ENCODE measurements at places on chromosomes 4 and X.
A peak's percentile ranks its signal among the peaks of the same experiment; 100 is the strongest.

GRCh38 chr4:57442831-57443291, 332.7 kb upstream of the IGFBP7 start:
- DNase-seq = peak; percentile 90

DNA sequence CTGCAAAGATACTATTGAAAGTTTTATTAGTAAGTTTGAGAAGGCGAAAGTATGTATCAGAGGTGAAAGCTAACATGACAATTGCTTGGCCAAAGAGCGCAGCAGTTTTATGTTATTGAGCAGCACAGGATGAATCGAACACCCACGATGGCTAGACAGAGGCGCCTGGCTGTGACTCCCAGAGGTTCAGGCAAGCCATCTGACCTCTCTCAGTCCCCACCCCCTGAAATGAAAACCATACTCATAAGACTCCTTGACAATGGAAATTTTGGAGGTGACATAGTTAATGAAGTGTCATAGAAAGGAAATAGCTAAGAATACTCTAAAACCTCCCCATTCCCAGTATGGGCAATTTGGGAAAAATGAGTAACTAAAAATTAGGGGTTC, 70.6 kb downstream of the MGST2 start:
- DNase-seq = no peak

DNA sequence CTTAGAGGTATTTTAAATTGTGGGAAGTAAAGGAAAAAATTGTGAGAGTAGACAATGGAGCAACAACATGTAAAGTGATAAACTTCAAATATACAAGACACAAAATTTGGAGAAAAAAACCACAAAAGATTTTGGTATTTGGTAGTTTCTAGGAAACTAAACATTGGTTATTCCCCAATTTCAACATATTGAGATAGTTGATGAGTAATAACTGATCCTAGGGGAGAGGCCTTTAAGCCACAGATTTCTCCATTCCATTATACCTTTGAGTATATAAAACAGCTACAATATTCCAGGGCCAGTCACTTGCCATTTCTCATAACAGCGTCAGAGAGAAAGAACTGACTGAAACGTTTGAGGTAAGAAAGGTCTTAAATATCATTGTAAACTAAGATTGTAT, at the start of gene FDCSP:
Gene FDCSP (plus strand): TSS at position 301 of the 400 bp plus-strand sequence. CDS start 5,071 bp downstream, outside the sequence.
- DNase-seq = no peak

DNA sequence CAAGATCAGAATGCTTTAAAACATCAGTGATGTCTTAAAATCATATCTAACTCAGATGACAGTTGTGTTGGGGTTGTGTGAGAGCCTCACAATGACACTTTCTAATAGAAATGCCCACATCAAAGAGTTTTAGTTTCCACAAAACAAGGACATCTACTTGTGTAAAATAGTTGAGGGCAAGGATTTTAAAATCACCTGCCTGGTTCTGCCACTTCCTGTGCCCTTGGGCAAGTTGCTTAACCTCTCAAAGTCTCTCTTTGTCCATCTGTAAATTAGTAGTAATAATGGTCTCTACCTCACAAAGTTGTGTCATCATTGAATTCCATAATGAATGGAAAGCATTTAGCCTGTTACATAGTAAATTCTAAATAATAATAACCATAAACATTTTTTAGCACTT, 41.9 kb upstream of the RELL1 start:
- no peak for DNase-seq

DNA sequence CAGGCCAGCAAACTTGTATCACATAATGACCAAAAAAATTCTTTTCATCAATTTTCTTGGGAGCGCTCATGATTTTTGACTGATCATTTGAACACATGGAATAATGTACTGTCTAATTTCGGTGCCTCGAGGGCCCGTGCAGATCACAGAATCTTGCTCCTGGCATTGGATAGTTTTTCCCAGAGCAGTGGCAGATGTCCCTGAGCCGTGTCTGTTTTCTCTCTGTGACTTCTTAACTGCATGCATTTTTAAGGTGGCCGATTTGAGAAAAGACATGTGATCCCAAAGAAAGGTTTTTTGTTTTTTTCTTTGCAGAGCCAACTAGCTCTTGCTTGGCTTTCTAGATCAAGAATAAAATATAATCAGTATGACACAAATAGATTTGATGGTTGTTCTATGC, 19.7 kb downstream of the GPRIN3 start:
- no peak for DNase-seq

GRCh38 chr4:181372014-181372413, 871.2 kb upstream of the TENM3 start:
- DNase-seq = no peak

DNA sequence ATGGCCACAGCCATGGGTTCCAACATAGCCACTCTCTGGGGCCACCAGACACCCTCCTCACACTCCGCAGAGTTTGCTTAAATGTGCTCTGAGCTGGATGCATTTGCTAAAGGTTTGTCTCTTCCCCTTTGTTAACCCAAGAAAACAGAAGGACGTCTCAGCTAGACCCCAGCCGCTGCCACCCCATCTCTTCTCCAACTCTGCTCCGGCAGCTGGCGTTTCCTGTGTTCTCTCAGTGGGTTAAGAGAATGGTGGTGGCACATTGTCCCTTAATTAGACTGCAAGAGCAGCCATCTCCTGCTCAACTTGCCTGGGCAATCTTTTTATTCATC, 43.7 kb upstream of the FAM9C start:
- DNase-seq = no peak

DNA sequence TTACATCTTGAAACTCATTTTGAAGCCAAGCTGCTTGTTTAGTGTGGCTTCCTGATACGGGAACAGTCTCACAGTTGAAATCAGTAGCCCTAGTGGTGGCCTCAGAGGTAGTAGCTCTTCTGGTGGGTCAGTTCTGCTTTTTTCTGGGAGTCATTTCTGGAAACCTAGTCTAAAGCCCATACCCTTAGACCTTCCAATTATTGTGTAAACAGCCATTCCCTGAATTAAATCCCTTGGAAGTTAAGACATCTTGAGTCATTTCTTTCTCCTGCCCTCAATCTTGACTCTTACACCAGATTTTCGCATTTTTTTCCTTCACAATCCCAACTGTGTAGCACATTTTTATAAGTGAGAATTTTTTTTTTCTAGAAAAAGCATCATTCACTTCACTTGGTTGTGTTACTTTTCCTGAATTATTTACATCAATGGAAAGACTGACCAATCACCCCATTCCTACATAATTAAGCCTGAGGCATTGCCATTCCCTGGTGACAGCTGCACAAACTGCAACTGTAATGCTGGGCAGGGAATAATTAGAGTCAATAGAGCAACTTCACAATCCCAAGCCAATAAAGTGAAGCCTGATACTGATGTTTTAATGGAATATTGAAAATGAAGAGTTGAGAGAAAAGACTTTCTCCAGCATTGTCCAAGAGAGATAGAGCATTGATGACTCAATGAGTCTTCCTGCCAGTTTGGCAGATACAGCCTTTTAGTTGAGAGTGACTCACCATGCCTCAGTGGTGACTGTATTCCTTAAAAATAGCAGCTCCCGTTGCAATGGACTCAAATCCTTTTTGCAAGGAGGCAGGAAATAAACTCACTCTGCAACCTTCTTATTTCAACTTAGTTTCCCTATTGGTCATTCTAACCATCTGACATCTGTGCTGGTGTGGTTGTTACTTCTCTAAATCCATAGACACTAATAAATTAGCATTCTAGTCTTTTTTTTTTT, 13.0 kb upstream of the SEPSECS start:
- no peak for DNase-seq

DNA sequence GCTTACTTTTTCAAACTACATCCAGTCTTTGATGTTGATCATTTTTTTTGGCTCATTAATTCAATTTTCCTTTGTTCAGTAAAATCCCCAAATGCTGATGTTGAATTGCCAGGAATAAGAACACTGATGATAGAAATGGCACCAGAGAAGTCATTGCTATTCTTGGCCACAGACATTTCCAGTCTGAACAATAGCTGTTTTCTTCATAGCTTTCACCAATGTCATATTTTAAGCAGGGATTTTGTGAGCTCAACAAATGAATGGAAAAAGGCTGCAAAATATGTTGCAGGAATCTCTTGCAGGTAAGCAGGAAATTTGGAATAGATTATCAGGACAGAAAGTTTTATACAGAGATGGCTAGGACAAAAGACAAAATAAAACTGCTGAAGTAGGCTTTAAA, 40.5 kb upstream of the GLRB start:
- no peak for DNase-seq

DNA sequence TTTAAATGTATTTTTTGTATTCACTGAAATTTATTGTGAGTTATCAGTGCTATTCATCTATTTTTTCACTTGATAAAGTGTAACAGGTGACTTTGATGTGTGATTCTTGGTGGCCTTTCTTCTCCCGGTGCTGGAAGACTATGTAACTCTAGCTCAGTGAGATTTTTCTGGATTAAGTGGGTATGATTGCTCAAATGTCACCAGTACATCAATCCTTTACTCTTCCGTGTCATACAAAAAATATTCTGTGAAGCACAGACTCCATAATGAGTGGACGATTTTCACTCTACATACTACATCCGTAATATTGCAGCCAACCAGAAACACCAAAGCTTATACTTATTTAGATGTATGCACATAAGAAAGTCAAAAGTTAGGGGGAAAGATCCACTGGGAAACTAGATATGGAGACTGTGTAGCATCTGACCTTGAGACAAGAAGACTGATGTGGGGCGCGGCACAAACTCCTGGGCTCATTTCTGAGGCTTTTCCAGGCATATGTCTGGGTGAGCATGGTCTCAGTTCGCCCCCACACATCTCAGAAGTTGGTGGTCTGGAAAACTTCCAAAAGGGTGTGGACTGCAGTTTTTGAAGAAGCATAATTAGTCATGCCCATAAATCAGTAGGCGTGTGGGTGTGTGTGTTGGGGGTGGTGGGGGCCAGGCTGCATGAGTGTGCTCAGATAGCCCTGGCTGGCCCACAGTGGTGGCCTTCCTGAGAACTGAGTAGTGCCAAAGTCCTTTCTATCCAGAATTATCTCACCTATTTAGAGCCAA, 53.9 kb upstream of the TENM3 start:
- DNase-seq = no peak

DNA sequence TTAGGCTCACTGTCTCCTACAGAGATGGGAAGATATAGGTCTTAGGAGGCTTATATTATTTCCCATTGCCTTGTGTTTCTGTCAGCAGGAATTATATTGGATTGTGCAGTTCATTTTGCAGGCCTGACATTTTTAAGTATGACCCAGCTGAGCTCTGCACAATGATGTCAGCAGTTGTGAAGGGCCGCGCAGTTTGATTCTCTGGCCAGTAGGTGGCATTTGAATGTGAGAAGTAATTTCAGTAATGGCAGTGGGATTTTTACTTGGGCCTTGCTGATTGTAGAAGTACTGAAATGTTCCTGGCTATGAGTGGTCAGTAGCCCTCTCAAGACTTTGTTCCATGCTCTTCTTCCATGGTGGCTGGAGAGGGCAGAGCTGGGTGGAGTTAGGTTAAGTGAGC, 247.2 kb upstream of the MTMR8 start:
- DNase-seq = no peak

GRCh38 chrX:115413246-115413878, 123.8 kb downstream of the LUZP4 start:
- no peak for DNase-seq

DNA sequence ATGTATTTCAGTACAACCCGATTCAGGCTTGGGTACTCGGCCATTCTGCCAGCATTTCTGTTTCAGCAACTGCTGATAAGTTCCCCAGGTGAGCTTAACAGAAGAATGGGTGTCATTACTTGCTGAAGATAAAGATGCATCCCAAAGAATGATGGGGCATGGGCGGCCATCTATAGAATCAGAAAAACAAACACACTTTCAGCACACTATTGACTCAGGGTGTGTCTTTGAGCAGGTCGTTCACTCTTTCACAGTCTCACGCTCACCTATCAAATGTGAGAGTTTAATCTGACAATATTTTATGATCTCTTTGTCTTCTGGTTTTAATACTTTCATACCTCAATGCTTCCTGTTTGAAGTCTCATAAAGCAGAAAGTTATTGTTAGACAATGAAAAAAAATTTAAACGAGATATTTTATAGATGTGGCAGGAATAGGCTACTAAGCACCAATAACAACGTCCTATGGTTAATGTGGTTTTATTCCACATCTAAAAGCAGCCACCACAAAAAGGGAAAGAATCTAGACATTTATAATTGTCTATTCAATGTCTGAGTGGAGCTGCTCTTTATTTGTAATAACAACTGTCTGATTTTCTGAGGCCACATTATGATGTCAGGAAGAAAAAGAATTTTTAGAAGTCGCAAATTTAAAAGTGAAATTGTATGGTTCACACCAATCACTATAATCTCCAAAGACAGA, 17.0 kb downstream of the GASK1B start:
- DNase-seq = no peak
